ENCODE measurements at places on chromosomes 4 and X. TPM values are rescaled to one million over a fixed set of nuclear protein-coding genes. Genes with fewer than 3 reads are reported as not detected.

GRCh38 chr4:177907736-177908424 is 465.6 kb upstream of the AGA start:
- peak overlapping the region; percentile 37 for H3K4me3 ChIP-seq
- H3K4me1 ChIP-seq = peaks cover 6% of the 10 kb centered on the region
- no peak for DNase-seq
- no peaks in the 10 kb centered on the region for H3K36me3 ChIP-seq
- no peaks in the 10 kb centered on the region for H3K27me3 ChIP-seq
- H3K27ac ChIP-seq = peak overlapping the region; percentile 50

DNA sequence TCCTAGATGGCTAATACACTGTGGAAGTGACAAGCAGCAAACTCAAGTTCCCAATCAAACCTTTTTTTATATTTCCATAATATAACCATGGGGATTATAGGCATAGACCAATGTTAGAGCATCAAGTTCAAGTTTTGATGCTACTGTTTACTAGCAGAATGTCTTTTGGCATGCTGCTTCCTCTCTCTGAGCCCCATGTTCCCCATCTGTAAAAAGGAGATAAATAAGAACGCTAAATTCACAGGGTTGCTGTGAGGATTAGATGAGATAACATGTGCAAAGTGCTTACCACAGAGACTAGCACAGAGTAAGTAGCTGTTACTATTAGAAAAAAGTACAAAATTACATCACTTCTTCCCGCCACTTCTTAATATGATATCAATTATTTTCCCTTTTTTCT is 18.0 kb downstream of the MBNL3 start:
- no peak for DNase-seq
- no peak overlapping the region for H3K4me3 ChIP-seq
- H3K27ac ChIP-seq = no peak overlapping the region
- H3K4me1 ChIP-seq = peaks cover 1% of the 10 kb centered on the region

- no peak overlapping the region for H3K4me3 ChIP-seq
- H3K36me3 ChIP-seq = no peaks in the 10 kb centered on the region
- peaks cover 3% of the 10 kb centered on the region for H3K4me1 ChIP-seq
- no peak for DNase-seq
- H3K27me3 ChIP-seq = no peaks in the 10 kb centered on the region
- no peak overlapping the region for H3K27ac ChIP-seq
These were observed 34.0 kb upstream of the BRS3 start for GRCh38 chrX:136453771-136454170.

GRCh38 chr4:81601358-81601694 is 129.6 kb upstream of the RASGEF1B start:
- peaks cover 3% of the 10 kb centered on the region for H3K27me3 ChIP-seq
- no peak overlapping the region for H3K4me3 ChIP-seq
- H3K27ac ChIP-seq = no peak overlapping the region
- H3K36me3 ChIP-seq = no peaks in the 10 kb centered on the region

GRCh38 chr4:47444031-47444430 is 19.5 kb downstream of the COMMD8 start:
- no peak overlapping the region for H3K4me3 ChIP-seq
- H3K36me3 ChIP-seq = peaks cover 6% of the 10 kb centered on the region
- no peaks in the 10 kb centered on the region for H3K27me3 ChIP-seq
- DNase-seq = no peak
- H3K27ac ChIP-seq = no peak overlapping the region

DNA sequence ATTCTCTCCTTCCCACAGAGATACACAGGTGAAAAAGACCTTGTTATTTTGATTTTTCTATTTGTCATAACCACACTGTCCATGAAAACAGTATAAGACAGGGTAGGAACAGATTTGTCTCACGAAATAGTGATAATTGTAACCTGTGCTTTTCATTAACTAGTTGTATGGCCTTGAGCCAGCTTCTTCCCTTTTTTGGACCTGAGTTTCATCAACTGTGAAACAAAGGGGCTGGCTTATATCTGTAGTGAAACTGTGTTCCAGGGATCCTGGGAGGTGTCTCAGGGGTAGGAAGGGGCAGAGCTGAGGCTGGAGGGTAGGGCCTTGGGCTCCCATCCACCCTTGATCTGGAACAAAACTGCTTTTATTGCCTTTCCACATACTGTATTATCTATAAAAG is 50.9 kb downstream of the MED28 start:
- H3K27ac ChIP-seq = no peak overlapping the region
- no peaks in the 10 kb centered on the region for H3K36me3 ChIP-seq
- DNase-seq = no peak
- H3K27me3 ChIP-seq = no peaks in the 10 kb centered on the region

DNA sequence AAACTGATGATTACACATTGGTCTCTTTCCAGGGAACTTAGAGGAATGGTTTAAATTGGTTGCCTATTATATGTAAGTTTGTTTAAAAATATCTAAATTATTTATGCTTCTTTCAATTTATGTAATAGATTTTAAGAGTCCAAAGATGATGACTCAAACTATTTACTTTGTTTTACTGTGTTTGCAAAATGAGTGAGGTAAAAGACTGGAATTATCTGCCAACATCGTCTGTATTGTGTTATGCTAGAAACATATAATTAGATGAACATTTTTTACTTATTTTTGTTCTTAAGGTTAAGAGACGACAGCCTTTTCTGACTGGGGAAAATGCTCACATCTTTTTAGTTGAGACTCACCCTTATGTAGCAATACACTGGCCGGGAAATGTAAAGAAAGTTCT is 51.1 kb upstream of the SYTL5 start:
- no peak for DNase-seq
- H3K27ac ChIP-seq = no peak overlapping the region
- H3K27me3 ChIP-seq = no peaks in the 10 kb centered on the region
- no peaks in the 10 kb centered on the region for H3K36me3 ChIP-seq
- H3K4me3 ChIP-seq = no peak overlapping the region

DNA sequence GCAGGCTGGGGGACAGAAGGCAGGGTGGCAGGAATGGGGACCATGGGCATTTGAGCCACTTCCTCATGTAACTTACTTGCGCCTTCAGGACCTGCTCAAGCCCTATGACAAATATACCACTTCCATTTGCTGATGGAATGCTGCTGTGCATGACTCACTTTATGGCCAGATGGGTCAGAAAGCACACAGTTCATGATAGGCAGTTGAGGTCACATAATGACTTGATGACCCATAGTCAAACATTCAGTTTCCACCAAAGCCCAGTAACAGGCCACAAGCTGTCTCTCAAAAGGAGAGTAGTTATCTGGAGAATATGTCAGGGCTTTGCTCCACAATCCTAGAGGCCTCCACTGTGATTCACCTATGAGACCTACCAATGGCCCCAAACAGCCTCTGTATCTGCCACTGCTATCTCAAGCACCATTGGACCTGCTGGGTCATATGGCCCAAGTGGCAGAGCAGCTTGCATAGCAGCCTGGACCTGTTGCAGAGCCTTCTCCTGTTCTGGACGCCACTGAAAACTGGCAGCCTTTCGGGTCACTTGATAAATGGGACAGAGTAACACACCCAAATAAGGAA is 5.3 kb upstream of the PAPSS1 start:
- H3K27me3 ChIP-seq = no peaks in the 10 kb centered on the region
- no peak overlapping the region for H3K4me3 ChIP-seq
- no peak for DNase-seq
- no peak overlapping the region for H3K27ac ChIP-seq

DNA sequence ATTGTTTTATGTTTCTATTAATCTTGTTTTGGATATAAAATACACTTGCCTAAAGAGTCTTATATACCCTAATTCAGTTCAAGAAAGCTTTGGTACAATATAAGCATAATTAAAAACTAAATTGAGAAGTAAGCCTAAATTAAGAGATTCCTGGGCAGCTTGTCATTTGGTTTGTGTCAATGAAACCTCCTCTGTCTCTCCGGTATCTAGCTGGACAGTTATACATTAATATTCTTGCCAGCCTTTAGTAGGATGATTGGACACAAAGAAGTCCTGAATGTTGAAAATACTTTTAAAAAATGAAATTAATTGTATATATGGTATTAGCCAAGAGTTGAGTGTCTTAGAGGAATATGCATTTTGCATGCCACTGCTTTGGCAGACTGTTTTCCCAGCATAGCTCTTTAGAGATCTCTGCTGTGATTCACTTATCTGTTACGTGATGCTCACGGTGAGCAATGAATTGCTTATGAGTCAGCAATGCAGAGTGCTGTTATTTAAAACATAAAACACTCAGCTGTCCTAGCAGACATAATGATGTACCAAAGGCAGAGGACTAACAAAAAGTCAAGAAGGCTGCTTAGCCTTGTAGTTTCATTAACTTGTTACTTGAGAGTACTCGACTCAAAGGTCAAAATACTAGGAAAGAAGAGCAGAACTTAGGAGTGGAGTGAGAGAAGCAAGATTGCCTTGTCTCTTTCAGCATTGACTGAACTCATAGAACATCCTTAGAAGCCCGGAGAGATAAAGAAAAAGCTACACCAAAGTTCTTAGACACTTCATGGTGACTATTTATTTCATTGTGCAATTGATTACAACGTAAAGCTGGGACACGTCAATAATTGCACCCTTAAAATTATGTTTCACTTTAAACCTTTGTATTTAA is 1296.1 kb upstream of the PCDH7 start:
- no peaks in the 10 kb centered on the region for H3K36me3 ChIP-seq
- no peak overlapping the region for H3K27ac ChIP-seq
- H3K27me3 ChIP-seq = no peaks in the 10 kb centered on the region
- no peaks in the 10 kb centered on the region for H3K4me1 ChIP-seq
- DNase-seq = no peak

GRCh38 chr4:52588771-52589591 is 70.1 kb downstream of the USP46 start:
- H3K4me3 ChIP-seq = no peak overlapping the region
- H3K36me3 ChIP-seq = peaks cover 7% of the 10 kb centered on the region
- no peak for DNase-seq
- H3K27ac ChIP-seq = peak overlapping the region; percentile 54
- peaks cover 11% of the 10 kb centered on the region for H3K4me1 ChIP-seq
- H3K27me3 ChIP-seq = no peaks in the 10 kb centered on the region

- H3K4me3 ChIP-seq = no peak overlapping the region
- H3K27me3 ChIP-seq = no peaks in the 10 kb centered on the region
- DNase-seq = no peak
- peak overlapping the region; percentile 42 for H3K27ac ChIP-seq
- no peaks in the 10 kb centered on the region for H3K4me1 ChIP-seq
- no peaks in the 10 kb centered on the region for H3K36me3 ChIP-seq
These were observed 50.7 kb downstream of the UBE2NL start for GRCh38 chrX:143934542-143934941.

GRCh38 chrX:149283853-149284252 is 221.3 kb downstream of the IDS start:
- DNase-seq = no peak
- H3K36me3 ChIP-seq = no peaks in the 10 kb centered on the region
- no peaks in the 10 kb centered on the region for H3K4me1 ChIP-seq
- H3K27ac ChIP-seq = no peak overlapping the region
- no peaks in the 10 kb centered on the region for H3K27me3 ChIP-seq
- H3K4me3 ChIP-seq = no peak overlapping the region

DNA sequence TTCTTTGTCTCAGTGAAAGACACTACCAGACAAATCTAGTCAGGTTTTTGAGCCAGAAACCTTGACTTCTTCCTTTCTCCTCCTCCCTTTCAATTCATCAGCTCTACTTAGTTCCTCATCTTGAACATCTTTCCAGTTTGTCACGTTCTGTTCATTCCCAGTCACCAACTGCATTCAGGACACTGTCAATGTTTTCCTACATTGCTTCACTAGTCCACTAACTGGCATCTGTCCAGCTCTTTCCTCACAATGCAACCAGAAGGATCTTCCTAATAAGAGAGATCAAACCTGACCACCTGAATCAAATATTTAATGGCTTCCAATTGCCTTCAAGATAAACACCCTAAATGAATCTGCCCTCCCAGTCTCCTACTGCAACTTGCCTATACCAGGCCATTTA is 52.5 kb downstream of the SYNPO2 start:
- H3K4me1 ChIP-seq = peaks cover 3% of the 10 kb centered on the region
- H3K4me3 ChIP-seq = no peak overlapping the region
- H3K27me3 ChIP-seq = peaks cover 11% of the 10 kb centered on the region
- no peak overlapping the region for H3K27ac ChIP-seq

GRCh38 chrX:111270339-111270738 is at the start of gene CAPN6:
CAPN6 (minus strand) TSS chrX:111270483; CDS start chrX:111263936, 6,547 bp downstream.
- H3K4me3 ChIP-seq = peak within 1 kb of the TSS; percentile 83
- peaks cover 31% of the 10 kb centered on the region for H3K4me1 ChIP-seq
- no peaks in the 10 kb centered on the region for H3K27me3 ChIP-seq
- no peaks in the 10 kb centered on the region for H3K36me3 ChIP-seq
- DNase-seq = peak; percentile 39

GRCh38 chr4:145302725-145303124 is 122.3 kb upstream of the OTUD4 start:
- H3K4me3 ChIP-seq = no peak overlapping the region
- no peaks in the 10 kb centered on the region for H3K36me3 ChIP-seq
- no peaks in the 10 kb centered on the region for H3K27me3 ChIP-seq
- H3K4me1 ChIP-seq = no peaks in the 10 kb centered on the region
- no peak overlapping the region for H3K27ac ChIP-seq

DNA sequence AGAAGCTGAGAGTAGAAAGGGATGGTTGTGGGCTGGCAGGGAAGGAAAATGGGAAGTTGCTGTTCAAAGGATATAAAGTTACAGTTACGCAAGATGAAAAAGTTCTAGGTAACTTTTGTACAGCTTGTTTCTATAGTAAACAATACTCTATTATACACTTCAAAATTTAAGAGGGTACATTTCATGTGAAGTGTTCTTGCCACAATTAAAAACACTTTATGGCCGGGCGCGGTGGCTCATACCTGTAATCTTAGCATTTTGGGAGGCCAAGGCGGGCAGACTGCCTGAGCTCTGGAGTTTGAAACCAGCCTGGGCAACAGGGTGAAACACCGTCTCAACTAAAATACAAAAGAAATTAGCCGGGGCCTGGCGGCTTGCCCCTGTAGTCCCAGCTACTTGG is 623.6 kb downstream of the STIM2 start:
- DNase-seq = no peak
- H3K27ac ChIP-seq = no peak overlapping the region
- H3K4me3 ChIP-seq = no peak overlapping the region
- H3K4me1 ChIP-seq = no peaks in the 10 kb centered on the region
- H3K36me3 ChIP-seq = no peaks in the 10 kb centered on the region

- no peaks in the 10 kb centered on the region for H3K36me3 ChIP-seq
- H3K4me1 ChIP-seq = peaks cover 16% of the 10 kb centered on the region
- no peak overlapping the region for H3K27ac ChIP-seq
These were observed 34.5 kb upstream of the ALG13 start for GRCh38 chrX:111646515-111646914.

- no peak overlapping the region for H3K27ac ChIP-seq
- H3K36me3 ChIP-seq = peaks cover 2% of the 10 kb centered on the region
- H3K27me3 ChIP-seq = no peaks in the 10 kb centered on the region
- DNase-seq = no peak
- H3K4me1 ChIP-seq = no peaks in the 10 kb centered on the region
These were observed 27.4 kb downstream of the ATOH1 start for GRCh38 chr4:93855926-93856325.

GRCh38 chr4:158590306-158590705 is 68.6 kb downstream of the RXFP1 start:
- no peaks in the 10 kb centered on the region for H3K36me3 ChIP-seq
- H3K27ac ChIP-seq = no peak overlapping the region
- no peaks in the 10 kb centered on the region for H3K27me3 ChIP-seq
- DNase-seq = no peak

The HHIP gene
- 0.22 TPM for total RNA-seq

The CDKL2 gene
- total RNA-seq = 3.0 TPM

The FOXR2 gene
- not detected for total RNA-seq

The USP17L5 gene
- total RNA-seq = not detected

The FATE1 gene
- total RNA-seq = 0.78 TPM

The ZCCHC12 gene
- 3.2 TPM for total RNA-seq

The HAUS7 gene
- 22.9 TPM for total RNA-seq

The FRMPD4 gene
- 0.10 TPM for total RNA-seq

The PABPC1L2B gene
- not detected for total RNA-seq

Measured in progenitor cell of endocrine pancreas (in vitro differentiated cells).